ENCODE measurements at places on chromosomes 12 and 14.
A peak's percentile ranks its signal among the peaks of the same experiment; 100 is the strongest.

DNA sequence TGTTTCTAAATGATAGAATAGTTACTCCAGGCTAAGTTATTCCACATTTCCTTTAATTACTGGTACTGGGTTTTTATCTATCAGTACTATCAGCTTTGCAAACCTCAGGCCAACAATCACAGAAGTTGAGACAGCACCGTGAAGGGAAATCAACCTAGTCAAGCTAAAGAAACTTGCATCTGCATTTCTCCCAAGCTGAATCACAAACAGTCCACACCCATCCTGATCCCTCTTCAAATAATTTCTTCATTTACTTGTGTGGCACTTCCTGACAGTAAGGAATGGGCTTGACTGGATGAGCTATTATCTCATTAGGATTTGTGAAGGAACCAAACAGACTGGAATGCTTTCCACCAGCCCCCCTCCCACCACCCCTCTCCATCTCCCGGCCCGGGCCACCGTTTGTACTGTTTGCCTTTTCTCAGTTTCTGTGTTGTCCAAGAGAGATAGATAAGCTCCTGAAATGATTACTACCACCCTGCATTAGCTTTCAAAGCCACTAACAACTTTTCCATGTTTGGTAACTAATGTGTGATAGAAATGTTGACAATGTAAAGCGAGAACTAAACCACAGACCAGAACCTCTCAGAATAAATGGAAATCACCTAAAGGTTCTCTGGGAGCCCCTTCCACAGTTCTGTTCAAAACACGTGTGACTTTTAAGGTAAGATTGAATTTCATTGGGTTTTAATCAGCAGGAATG, 236.3 kb downstream of the SLC25A21 start:
- DNase-seq: no peak

DNA sequence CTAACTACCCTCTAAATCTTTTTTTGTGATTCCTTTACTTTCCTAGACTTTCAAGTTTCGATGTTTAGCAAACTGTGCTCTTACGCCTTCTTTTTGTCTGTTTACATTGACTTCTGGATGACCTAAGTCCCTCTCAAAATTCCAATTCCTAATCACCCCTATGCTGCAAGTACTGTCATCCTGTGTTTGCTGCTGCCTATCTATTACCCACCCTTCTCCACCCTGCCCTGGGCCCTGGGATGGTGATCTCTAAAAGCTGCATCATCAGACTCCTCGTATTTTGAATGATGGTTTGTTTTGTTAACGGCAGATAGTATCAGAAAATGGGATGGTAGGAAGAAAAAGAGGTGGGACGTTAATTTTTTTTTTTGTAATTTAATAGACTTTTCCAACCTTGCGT, 272.1 kb downstream of the DIO2 start:
- no peak for DNase-seq

DNA sequence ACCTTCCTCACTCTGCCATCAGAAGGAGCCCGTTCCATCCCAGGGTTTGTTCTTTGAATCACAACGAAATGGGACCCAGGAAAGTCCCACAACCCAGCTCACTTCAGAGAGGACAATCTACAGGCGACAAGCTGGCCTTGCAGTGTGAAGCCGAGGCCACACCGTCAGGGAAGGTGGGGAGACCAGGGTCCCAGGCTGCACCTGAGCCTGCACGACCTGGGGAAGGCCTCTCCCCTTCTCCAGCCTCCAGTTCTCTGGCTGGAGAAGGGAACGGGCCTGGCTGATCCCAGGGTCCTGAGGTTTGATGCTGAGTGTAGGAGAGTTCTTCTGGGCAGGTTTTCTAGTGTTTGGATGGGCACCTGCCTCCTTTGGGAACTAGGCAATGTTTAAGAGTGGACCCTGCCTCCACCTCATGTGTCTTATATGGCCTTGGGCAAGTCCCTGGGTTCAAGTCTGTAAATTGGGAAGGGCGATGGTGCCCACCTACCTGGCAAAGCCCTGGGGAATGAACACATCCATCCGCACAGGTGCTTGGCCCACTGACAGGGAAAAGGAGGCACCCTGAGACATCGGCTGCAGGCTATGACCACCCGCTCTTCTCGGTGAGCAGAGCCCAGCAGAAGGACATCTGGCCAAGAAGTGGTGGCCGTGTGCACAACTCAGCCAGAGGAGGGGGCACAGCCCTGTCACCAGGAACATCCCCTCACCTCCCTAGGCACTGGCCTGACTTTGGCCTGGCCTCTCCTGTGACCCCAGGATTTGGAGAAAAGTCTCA, 77.9 kb upstream of the BCL11B start:
- DNase-seq: no peak

GRCh38 chr14:37594238-37594970, 645 bp downstream of the FOXA1 start:
- no peak for DNase-seq

DNA sequence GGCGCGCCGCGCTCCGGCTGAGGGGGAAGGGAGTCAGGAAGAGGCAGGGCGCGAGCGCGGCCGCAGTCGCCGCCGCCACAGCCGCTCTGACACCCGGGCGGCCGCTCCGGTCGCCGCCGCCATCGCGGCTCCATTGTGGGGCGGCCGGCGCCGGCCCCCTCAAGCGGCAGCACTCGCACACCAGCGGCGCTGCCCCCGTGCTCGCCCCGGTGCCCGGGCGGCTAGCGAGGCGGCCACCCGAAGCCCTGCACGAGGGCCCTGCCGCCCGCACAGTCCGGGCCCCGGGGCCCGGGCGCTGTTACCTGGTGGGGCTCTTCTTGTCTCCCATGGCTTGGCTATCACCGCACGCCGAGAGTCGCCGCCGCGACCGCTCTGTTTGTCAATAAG, 202 bp downstream of the YAF2 start:
- DNase-seq: peak; percentile 71

- no peak for DNase-seq
These were observed 1389.3 kb downstream of the AACS start for GRCh38 chr12:126454581-126454980.

- no peak for DNase-seq
These were observed 22.8 kb downstream of the MMP17 start for GRCh38 chr12:131850856-131851559.

DNA sequence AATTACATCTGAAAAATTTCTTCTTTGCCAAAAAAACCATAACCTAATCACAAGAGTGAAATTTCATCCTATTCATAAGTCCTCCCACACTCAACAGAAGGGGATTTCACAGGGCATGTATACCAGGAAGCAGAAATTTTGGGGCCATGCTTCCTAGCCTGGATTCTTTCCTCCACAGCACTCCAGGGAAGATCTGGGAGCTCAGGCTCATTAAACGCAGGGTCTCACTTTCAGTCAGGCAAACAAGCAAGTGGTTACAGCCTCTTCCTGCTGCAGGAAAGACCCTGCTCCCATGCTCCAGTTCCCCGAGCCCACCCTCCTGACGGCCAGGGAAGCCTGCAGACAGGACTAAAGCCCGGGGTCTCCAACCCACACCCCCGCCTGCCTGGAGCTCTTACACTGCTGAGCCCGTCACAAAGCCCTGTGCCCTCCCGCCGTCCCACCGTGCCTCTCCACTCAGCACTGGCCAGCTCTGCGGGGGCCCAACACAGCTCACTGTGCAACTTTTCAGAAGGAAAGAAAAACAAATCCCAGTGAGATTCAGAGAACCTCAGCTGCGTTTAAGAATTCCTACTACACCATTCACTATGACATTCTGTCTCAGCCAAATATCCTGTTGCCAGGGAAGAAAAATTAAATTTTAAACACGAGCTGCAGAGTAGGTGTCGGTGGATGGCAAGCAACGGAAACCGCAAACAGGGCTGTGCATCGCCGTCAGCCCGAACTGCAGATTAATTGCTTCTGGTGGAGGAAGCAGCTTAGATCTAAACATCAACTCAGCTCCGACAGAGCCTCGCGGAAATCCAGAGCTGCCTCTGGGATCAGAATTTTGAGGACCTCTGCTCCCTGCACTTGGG, 106.7 kb upstream of the SFSWAP start:
- no peak for DNase-seq

GRCh38 chr12:93670104-93670503, 7.1 kb upstream of the CRADD start:
- no peak for DNase-seq

GRCh38 chr12:127480775-127481314, 786.1 kb upstream of the TMEM132C start:
- DNase-seq: no peak

- DNase-seq: no peak
These were observed 178.1 kb upstream of the NOVA1 start for GRCh38 chr14:26775765-26776563.

DNA sequence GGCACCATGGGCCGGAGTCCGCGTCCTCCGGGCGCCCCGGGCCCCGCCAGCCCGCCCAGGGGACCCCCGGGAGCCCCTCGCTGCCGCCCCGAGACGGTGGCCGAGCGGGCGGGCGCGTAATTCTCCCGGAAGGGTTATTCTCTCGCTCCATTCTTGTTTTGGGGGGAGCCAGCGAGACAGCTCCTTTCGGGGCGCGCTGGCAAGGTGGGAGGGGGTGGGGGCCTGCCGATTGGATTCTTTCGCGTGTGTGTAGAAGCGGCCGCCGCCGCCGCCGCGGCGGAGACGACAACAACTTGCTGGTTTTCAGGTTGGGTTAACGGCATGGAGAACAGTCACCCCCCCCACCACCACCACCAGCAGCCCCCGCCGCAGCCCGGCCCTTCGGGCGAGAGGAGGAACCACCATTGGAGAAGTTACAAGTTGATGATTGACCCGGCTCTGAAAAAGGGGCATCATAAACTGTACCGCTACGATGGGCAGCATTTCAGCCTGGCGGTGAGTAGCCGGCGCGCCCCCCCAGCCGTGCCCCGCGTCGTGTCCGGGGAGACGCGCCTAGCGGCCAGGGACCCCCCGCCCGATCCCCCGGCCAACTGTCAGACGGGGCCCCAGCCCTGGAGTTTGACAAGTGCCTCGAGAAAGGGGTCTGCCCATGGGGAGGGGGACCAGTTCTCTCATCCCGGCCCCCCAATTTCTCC, 755 bp downstream of the SETD1B start:
- DNase-seq: no peak

- no peak for DNase-seq
These were observed 59.7 kb downstream of the CALM1 start for GRCh38 chr14:90456551-90456950.

DNA sequence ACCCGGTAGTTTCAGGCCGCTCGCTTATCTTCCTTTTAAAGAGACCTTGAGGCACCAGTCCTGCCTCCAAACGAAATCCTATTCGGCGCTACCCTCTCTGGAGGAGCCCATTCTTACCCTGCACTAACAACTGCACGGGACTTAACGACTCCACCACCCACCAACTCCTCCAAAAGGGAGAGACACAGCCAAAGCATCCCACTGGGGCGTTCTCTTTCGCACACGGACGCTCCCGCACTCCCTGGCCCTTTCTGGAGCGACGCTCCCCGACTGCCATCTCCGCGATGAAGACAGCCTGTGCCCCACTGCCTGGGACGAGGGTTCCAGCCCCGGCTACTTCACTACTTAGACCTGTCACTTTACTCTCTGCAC, 650 bp downstream of the GALC start:
- no peak for DNase-seq

DNA sequence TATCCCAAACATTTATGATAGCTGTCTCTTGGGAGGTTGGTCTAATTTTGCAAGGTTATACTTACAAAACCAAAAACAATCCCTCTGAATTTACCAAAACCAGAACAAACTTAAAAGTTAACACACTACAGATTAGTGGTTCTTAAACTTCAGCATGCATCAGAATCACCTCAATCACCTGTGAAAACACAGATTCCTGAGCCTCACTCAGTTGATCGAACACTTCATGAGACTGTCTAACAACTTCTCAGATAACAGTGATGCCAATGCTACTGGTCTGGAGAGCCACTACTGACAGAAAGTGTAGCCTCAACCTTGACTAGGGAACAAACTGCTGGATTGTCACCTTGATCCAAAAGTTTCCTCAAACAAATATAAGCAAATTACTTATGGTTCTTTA, 44.2 kb downstream of the ATP2B1 start:
- no peak for DNase-seq

DNA sequence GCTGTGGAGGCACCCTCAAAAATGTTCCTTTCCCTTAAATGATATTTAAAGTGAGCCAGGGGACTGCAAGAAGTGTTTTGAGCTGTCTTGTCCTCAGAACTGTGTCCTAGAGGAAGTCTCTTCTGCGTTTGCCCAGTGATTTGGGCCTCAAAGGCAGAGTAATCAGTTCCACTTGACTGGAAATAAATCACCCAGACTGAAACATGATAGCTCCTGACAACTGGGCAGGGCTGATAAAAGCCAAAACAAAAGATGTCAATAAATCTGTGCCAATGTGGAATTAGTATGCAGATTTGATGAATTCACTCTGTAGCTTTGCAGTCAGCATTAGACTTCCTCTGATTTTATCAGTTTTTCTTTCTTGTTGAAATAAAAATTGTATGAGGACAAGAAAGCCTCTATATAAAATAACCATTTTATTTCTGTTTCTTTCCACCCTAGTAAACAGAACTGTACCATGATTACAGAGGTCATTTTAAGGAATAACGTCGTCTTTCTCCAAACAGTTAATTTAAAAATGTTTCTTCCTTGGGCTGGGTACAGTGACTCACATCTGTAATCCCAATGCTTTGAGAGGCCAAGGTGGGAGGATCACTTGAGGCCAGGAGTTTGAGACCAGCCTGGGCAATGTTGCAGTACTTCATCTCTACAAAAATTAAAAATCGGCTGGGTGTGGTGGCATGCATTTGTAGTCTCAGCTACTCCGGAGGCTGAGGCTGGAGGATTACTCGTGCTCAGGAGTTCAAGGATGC, 180.8 kb downstream of the ERC1 start:
- no peak for DNase-seq

GRCh38 chr12:113500306-113500675, 28.6 kb upstream of the LHX5 start:
- DNase-seq: no peak

GRCh38 chr12:86787419-86787818, 531.2 kb upstream of the MGAT4C start:
- DNase-seq: no peak

DNA sequence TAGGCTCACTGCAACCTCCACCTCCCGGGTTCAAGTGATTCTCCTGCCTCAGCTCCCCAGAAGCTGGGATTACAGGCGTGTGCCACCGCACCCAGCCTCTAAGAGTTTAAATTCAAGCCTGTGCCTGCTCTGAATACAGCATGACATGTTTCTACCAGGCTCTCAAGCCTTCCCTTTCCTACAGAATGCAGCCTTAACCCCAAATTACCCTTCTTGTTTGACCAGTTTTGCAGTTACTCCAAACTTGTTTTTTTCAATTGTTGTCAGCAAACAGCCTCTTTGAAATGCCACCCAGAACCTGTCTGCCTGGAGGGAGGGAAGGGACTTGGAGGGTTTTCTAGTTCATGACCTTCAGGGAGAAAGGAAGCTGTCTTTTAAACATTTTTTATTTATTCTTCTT, 15.4 kb downstream of the GLTP start:
- no peak for DNase-seq

- DNase-seq: no peak
These were observed 67.8 kb upstream of the NAP1L1 start for GRCh38 chr12:76152181-76152807.

- no peak for DNase-seq
These were observed 126.9 kb downstream of the GPHN start for GRCh38 chr14:66634876-66635275.

- no peak for DNase-seq
These were observed 23.4 kb upstream of the DHRS2 start for GRCh38 chr14:23612802-23613201.

- DNase-seq: no peak
These were observed 1.8 kb upstream of the RAB5B start for GRCh38 chr12:55972042-55972441.

- no peak for DNase-seq
These were observed 41.3 kb downstream of the CCNK start for GRCh38 chr14:99522457-99522891.

Measured in GOT3 (cell line).